Psoas muscle (tissue), 8 donors: ENCODE measurements at places on chromosomes 6 and 20. TPM values are rescaled to one million over a fixed set of nuclear protein-coding genes. Genes with fewer than 3 reads are reported as not detected.

DNA sequence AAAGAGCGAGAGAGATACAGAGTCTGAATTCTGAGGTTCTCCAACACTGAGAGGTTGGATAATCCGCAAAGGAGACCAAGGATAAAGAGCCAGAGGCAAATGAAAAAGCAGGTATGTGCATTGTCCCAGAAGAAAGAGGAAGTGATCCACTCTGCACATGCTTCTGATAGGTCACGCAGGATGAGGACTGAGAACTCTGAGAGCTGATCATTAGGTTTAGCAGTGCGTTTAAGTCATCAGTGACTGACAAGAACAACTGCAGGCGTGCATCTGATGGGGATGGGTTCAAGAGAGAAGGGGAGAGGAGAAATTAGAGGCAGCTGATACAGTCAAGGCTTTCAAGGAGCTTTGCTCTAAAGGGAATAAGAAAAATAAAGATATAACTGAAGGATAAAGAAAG, 301.2 kb upstream of the SGK1 start:
- DNase-seq, result no peak

Gene PRDM13
- total RNA-seq, result not detected

Gene CDH4
- total RNA-seq, result 1.0 TPM

- DNase-seq, result no peak
These were observed 601.9 kb downstream of the PRKN start for GRCh38 chr6:162125659-162126058.

Gene ANGPT4
- not detected for total RNA-seq

GRCh38 chr6:111576291-111576690, 29.4 kb downstream of the TRAF3IP2 start:
- DNase-seq, result no peak

- no peak for DNase-seq
These were observed 641.6 kb downstream of the HACE1 start for GRCh38 chr6:104218116-104218515.

Gene XKR7
- total RNA-seq, result 0.02 TPM

DNA sequence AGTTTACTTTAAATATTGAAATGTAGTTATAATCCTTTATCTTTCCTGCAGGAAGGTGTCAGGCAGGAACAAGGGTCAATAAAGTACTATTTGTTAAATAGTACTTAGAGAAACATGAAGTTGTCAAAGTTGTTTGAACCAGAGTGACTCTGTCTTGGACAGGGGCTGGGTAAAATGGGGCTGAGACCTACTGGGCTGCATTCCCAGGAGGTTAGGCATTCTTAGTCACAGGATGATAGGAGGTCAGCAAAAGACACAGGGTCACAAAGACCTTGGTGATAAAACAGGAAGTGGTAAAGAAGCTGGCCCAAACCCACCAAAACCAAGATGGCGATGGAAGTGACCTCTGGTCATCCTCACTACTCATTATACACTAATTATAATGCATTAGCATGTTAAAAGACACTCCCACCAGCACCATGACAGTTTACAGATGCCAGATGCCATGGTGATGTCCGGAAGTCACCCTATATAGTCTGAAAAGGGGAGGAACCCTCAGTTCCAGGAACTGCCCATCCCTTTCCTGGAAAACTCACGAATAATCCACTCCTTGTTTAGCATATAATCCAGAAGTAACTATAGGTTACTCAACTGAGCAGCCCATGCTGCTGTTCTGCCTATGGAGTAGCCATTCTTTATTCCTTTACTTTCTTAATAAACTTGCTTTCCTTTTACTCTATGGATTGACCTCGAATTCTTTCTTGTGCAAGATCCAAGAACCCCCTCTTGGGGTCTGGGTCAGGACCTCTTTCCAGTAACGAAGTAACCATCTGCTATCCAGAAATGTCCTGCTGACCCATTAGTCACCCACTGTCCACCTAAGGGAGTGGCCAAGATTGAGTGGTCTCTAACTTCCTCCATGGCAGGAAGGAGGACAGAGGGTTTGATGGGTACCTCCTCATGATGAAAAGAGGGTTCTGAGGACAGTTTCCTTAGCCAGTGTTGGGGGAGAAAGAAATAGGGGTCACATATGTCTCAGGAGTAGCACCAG, 19.6 kb downstream of the SLC22A2 start:
- no peak for DNase-seq
